GM12891 (cell line): ENCODE measurements at places on chromosomes 12 and 14.

GRCh38 chr14:28719130-28719529 is 47.5 kb upstream of the FOXG1 start:
- no peak for DNase-seq

DNA sequence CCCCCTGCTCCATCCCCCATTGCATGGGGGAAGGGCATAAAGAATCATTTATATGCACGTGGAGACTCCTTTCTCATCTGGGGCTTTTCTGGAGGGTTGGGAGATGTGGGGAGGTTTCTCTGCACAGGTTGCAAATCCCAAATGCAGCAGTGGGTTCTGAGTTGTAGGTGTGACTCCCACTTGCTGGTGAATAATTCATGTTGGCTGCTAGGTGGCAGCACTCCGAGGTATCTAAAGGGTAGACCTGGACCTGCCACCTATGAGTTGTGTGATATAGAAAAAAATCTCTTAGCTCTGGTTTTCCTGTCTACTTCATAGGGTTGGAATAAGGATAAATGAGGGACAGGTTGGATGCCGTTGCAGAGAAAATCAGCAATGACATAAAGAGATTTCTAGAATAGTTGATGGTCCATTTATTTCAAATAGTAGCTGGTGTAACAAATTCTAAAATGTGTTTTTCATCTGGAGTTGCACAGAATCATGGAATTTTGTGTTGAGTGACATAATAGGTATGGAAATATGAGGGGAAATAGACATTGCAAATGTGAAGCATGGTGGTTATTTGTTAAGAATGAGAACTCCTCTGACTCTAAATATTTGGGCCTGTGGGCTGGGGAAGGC is 4.6 kb downstream of the MARCHF9 start:
- DNase-seq, result no peak

DNA sequence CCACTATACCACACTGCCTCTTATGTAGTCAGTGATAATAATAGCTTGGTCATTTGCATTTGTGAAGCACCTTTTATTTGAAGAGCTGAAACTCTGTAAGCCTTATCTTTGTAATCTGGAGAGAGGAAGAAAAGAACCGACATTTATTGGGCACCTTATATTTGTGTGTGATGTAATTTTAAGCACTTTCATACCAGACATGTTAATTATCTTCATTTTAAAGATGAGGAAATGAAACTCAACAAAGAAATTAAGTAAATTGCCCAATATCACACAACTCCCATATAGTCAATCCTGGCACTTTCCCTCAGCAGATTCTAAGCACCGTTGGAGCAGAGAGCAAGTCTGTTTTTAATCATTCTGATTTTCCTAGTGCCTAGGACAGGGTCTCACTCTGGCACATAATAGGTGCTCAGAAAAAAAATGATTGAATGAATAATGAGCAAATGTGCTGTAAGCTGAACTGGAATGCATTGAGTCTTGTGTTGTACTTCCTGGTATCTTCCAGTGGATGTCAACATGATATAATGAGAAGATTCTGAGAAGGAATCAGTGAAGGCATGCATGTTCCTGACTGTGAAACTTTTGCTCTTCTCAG is 418.9 kb downstream of the ZFP36L1 start:
- no peak for DNase-seq

GRCh38 chr14:105196265-105196960 is 15.3 kb upstream of the NUDT14 start:
- no peak for DNase-seq

DNA sequence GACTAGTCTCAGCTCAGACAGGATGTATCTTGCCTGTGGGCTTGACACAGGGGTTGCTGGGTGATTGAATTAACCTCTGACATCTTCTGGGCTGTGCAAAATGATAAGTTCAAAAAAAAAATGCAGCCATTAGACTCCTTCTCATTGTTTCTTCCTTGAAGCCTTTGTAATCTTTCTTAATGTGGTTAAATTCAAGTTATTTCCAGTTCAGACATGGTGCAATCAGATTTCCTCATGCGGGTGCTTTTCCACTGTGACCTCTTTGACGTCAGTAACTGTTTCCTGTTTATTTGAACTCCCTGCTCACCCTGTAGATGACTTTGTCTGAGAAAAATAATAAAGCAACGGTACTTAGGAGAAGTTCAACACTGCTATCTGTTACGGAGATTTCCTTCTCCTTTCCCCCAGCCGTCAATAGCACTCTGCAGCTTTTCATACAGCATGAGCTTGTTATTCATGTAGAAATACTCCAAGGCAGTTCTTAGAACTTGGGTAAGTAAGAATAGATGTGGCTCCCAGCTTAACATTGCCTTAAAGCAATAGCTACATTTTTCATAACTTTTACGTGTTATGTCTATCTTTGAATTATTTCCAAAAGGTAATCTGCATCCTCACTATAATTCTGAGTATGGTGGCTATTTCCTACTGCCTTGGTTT is 155.5 kb downstream of the PRKCH start:
- DNase-seq, result no peak

GRCh38 chr12:95836185-95836609 is 22.6 kb upstream of the SNRPF start:
- DNase-seq, result no peak

DNA sequence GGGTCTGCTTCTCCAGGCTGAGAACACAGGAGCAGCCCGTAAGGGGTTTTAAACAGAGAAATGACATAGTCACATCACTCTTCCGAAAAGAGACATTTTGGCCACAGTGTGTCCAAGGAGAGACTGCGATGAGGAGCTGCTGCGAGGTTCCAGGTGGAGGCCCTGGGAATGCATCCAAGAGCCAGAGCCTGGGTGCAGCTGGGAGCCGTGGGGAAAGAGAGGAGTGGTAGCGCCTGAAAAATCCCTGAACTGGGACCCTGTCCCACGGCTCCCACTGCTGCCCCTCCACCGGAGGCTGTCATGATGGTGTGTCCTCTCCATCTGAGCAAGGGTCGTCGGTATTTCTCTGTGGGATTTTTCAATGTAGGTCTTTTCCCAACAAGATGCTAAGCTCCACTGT is 146.9 kb downstream of the BCL11B start:
- DNase-seq, result no peak
